Activated CD8-positive, alpha-beta memory T cell treated with anti-CD3 and anti-CD28 coated beads, Interleukin-2, amount 50 U/mL, for 4 hours (primary cell): ENCODE measurements at places on chromosomes 5 and 9.

GRCh38 chr9:38422555-38423260 lies 1.5 kb downstream of the IGFBPL1 start:
- no peak for DNase-seq

DNA sequence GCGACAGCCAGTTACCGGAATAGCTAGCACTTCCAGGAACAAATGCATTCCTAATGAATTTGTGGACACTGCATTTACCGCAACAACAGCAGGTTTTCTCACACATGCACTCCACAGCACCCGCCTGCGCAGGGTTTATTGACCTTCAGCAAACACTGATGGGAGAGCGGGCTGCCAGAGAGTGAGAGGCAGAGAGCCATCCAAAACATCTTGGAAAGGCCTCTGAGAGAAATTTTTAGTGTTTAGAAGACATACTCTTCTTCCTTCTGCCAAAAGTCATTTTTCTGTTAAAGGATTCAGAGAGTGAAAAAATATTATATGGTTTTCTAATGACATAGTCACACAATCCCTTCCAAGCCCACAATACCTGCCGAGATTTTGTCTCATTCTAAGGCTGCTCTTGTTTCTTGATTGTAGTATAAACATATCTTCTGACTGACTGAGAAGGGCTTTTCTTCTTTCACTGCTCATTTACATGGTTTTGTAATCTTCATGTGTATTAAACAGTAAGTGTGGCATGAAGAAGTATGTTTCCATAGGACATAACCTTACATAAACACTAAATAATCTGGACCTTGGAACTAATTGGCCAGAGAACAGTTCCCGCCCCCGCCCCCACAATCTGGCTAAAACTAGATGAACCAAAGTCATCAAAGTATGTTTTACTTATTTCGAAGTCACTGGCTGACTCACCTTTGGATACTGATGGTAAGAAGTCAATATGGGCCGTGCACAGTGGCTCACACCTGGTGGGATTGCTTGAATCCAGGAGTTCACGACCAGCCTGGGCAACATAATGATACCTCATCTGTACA lies 432.5 kb upstream of the MEF2C start:
- no peak for DNase-seq

GRCh38 chr5:122390154-122390553 lies 78.1 kb downstream of the SNCAIP start:
- DNase-seq = no peak

- no peak for DNase-seq
Measured at GRCh38 chr5:134536876-134537275, 11.4 kb downstream of the JADE2 start.

DNA sequence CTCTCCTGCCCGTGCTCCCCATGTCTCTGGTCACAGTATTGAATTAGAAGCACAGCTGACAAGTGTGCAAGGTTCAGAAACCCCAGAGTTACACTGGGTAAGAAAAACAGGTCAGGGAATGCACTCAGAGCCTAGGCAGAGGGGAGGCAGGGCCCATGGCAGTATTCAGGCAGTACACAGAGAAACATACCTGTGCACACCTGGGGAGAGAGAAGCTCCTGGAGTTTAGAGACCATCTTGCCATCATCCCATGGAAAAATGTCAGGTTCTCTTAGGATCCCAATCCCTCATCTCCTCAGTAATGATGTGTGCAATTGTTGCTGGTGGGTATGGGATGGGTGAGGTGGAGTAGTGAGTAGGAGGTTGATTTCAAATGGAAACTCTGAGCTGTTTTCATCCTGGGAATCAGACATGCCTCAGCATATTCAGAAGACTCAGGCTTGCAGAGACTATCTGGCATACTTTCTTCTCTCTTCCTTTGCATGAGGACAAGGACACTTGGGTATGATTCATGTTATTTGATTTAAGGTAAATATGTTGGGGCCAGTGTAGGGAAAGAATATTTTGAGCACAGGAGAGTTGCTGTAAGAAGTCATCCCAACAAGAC lies 228.5 kb downstream of the ESM1 start:
- no peak for DNase-seq

DNA sequence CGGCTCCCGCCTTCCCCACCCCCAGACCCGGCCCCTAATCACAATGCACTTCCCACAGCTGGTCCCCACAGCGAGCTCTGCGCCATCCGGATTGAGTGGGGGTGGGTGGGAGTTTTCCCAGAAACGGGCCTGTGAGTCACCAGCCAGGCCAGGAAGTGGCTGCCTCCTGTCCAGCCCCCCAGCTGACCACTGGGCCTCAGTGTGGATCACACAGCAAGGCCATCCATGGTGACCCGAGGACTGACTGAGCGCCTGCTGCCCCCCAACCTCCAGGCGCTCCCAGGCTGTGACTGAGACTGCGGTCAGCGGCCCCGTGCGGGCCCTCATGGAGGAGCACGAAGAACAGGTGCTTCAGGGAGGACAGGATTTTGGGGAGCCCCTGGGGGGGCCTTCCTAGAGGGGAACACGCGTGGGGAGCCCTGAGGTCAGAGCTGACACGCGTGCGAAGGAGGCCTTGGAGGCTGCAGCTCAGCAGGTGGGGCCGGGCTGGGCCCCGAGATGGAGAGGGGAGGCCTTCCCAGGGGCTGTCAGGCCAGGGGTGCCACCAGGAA lies 48.3 kb upstream of the EGFL7 start:
- DNase-seq = no peak

DNA sequence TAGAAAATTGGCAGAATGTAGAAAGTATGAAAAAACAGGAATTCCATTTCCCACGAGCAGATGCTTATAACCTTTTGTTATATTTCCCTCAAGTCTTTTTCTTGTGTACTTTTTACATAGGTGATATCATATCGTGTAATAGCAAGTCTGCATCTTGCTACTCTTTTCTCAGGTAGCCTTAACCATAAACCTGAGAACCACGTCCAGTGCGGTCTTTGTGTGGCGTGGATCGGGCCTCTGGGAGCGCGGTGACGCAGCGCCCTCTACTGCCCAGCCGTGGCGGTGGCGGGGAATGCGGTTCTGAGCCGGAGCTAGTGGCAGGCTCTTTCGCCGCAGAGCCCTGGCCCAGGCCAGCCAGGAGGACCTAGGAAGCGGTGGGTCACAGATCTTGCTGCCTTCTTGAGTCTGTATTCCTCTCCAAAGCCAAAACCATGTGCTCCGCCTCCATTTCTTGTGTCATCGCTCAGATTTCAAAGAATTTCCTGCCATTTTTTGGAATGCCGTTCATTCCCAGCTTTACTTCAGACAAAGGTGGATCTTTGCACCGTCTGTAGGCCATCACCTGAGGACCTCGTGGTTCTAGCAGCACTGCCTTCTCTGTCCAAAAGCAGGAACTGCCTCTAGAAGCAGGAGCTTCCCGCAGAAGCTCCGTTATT lies 71.9 kb downstream of the MVB12B start:
- peak; percentile 78 for DNase-seq

DNA sequence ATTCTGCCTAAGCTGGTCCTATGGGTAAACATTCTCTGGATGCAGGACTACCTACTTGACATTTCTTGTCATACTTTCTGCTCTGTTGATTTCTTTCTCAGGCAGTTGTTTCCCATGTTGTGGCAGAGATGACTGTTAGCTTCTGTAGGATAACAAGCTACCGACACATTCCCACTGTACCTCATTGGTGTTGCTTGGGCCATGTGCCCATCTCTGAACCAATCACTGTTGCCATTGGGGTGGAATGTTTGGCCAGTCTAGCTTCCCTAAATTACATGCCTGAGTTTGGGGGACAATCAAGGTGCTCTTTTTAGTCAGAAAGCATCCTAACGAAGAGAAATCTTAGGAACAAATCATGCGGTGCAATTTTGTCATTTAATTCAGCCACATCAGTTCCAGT lies 212.0 kb downstream of the KDM4C start:
- DNase-seq = no peak

DNA sequence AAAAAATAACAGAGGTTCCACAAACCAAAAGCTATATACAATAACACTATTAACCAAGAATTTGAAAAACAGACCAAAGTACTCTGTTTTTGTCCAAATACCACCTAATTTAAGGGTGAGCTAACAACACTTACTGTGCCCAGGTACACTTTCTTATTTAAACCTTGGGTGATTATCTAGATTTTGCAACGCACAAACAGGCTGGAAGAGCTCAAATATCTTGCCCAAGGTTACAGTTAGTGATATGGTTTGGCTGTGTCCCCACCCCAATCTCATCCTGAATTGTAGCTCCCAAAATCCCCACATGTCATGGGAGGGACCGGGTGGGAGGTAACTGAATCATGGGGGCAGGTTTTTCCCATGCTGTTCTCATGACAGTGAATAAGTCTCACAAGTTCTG lies 58.9 kb downstream of the CDK5RAP2 start:
- no peak for DNase-seq

DNA sequence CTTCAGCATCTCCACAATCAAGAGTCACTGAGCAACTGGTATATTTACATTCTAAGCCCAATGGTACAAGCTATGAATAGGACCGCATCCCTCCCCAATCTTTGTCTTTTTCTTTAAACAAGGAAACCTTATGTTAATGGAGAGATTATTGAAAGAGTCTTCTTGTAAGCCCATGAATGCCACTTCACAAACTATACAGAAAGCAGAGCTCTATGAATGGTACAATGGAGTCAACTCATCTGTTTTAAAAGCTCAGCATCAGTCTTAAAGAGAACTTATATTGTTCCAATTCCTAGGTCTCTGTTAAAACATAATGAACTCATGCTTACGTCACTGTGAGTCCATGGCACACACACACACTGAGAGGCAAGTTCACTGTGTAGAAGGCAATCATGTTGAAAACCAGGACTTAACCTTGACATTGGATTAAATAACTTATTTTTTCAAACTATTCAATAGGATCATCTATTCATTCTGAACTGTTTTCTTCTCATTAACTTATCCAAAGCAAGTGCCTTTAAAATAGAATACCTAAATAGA lies 4.5 kb downstream of the NREP start:
- DNase-seq = no peak

DNA sequence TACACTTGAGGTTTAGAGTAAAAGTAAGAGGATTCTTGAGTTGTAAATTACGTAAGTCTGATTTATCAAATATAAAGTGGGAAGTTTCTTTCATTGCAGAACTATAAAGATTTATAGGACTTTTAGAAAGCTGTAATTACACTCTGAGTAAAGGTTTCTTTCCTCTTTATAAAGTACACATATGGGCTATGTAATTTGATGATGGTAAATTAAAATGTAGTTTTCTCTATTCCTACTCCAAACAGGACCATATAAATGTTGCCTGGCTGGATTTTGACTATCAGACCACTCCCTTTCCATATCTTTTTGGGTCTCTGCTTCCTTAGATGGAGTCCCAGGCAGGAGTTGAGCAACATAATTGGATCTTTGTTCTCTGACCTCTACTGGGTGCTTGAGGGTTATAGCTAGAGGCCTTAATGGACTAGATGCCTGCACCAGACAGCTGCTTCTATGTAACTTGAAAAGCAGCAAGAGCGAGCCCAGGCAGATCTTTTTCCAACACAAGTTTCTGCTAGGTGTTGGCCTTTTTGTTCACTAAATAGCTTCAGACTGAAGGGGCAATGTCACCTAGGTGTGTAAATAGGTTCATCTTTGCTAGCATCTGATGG lies 11.4 kb upstream of the TEX48 start:
- no peak for DNase-seq

- no peak for DNase-seq
Measured at GRCh38 chr5:106415541-106415940, 1255.2 kb downstream of the EFNA5 start.

DNA sequence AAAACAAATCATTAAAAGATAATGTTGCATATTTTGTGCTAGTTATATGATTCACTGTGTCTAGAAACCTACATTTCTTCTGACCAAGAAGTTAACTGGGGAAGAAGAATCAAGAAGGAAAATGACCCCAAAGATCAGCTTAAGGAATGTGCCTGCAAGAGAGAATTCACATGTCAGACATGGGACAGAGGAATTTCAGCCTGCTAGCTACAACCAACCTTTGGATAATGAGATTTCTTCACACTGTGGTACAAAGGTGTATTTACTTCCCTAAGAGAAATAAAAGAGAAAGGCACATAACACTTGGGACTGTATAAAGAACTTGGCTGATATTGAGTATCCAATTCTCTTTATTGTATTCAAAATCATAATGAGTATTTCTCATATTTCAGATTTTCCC lies 39.6 kb upstream of the ELL2 start:
- DNase-seq = no peak

DNA sequence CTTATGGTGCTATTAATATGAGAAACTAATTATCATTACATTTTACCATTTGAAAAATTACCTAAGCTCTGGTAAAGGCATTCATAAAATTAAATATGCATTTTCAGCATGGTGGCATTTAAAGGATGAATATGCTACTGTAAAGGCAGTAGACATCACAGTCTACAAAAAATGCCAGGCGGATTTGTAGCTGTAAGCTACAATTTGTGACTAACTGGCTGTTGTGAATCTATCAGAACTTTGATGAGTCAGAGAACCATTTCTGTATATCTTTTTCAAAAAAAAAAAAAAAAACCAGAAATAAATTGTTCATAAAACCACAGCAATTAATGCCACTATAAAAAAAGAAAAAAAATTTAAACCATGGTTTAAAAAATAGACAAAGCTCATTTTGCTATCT lies 186.3 kb downstream of the NFIB start:
- no peak for DNase-seq

DNA sequence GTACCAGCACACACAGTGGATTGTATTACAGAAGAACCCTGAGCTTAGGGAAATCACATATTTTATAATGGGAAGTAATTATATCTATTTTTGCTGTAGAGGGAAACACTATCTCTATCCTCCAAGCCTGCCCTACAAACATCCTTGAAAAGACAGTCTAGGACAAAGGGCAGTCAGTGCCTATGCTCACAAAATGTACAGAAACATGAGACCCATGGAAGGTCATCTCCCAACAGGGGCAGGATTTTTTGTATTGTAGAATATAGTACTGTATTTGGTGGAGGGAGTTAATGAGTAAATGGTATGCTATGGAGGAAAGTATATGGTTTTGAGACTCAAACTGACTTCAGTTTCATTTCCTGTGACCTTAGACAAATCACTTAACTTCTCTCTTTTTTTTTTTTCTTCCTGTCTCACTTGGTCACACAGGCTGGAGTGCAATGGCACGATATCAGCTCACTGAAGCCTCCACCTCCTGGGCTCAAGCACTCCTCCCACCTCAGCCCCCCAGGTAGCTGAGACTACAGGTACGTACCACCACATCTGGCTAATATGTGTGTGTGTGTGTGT lies 5.8 kb upstream of the RAB14 start:
- DNase-seq = no peak

DNA sequence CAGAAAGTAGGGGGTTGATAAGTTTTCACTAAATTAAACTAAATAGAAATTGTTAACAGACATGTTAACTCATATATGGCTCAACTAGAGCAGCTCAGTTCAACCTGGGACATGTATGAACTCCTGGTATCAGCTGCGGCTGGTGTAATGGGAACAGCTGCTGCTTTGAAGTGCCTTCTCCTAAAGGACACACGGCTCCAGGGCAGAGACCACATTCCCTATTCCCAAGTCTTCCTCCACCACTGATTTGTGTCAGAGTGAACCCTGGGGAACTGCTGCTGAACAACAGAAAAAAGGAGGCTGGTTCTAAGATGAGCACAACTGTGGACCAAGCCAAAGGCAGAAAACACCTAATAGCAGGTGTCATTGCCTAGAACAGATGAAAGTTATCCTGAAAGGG lies 71.1 kb downstream of the MAPKAP1 start:
- DNase-seq = no peak

- no peak for DNase-seq
Measured at GRCh38 chr9:35689542-35690293, at the start of gene TPM2. Gene TPM2 (minus strand): TSS chr9:35689925. CDS start chr9:35689817, 108 bp downstream.

GRCh38 chr9:18994263-18994916 lies 38.6 kb downstream of the SAXO1 start:
- DNase-seq = no peak

- DNase-seq = no peak
Measured at GRCh38 chr5:62547945-62548630, 30.5 kb upstream of the LRRC70 start.
